ENCODE measurements at places on chromosomes 7 and 10.

DNA sequence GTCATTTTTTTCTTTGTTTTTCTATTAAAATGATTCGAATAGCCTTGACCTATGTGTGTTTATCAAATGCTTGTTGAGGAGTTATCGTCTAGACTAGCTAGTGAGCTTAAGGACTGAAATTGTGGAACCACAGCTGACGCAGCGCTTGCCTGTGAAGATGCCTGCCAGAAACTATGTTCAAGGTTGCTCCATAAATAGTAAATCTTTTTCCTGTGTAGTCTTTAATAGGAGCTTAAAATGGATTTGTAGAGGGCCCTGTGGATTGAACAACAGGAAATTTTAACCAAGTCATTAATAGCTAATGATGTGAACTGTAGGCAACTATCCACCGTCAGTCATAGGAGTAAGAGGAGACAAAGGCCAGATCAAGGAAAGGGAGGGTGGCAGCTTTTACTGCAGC, 145.1 kb downstream of the GNAI1 start:
- no peak for DNase-seq

- no peak for DNase-seq
Measured at GRCh38 chr10:3891396-3891795, 106.4 kb upstream of the KLF6 start.

DNA sequence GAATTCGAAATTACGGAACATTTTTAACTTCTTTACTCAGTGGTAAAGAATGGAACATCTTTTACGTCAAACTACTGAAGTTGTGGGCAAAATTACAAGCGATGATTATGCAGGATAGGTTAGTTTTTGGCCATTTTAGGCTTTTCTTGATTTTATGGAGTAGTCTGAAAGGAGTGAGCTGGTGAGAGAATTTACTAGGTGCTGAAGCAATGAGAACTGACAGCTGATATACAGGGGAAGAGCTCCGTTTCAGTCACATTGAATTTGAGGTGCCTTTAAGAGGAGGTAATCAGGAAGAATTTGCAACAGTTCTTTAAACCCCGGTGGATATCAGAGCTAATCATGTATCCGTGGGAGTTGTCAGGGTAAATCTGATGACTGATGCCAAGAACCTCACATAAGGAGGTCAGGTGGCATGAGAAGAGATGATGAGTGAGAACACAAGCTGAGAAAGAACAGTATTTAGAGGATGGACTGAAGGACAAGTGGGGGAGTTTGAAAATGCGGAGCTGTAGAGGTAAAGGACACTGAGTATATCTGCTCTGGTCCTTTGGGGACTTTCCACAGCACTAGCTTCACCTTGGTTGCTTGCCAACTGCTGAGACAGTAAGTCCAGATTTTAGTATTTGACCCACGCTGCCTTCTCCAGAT, 104.3 kb downstream of the AHR start:
- no peak for DNase-seq

DNA sequence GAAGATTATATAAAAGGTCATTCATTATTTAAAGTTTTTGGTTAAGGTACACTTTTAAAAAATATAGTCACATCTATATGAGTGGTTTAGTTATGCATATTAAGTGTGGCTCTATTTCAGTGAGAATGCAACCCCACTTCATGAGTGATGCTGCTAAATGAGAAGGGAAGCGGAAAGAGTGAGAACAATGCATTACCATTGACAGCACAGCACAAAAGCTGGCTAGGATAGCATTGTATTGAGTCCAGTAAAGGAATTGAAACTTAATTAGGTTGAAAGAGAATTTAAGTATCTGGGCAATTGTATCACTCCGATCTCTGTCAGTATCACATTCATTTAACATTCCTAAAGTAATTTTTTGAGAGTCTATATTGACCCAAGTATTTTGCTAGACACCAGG, 13.2 kb downstream of the POM121L12 start:
- no peak for DNase-seq

- DNase-seq = no peak
Measured at GRCh38 chr10:117663750-117664149, 121.2 kb downstream of the EMX2 start.

GRCh38 chr10:133334503-133335245, 2.0 kb downstream of the CALY start:
- DNase-seq = no peak

- DNase-seq = no peak
Measured at GRCh38 chr7:137579913-137580640, 236.5 kb upstream of the PTN start.

GRCh38 chr7:106740806-106741205, 79.8 kb upstream of the CCDC71L start:
- DNase-seq = no peak

DNA sequence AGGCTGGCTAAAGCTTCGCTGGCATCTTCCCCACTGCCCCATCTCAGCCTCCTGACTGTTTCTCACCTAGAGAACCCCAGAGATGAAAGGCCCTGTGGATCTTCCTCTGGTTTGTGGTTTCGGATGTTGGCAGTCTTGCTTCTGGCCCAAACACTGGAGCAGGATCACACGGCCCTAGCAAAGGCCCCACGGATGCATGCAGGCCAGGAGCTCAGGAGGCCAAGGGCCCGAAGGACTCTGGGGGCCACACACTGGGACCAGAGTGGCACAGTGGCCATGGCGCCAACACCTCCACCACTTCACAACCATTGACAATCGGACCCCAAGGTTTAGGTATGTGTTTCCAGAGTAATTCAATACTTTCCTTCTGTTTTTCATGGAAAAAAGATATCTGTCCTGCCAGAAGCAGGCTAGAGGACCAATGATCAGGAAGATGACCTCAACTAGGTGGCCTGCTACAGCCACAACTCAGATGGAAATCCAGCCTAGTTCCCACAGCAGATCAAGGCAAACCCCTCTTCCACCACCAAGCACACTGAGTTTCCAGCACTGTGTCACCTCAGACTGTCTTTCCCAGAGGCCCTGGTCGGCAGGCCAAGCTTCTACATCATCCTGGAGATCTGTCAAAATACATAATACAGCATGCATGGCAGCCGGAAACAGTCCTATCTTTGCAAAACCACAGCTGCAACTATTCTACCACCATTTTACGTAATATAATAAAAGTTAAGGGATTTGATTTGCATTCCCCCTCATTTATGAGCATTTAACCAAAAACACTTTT, 53.0 kb downstream of the CTBP2 start:
- no peak for DNase-seq

- no peak for DNase-seq
Measured at GRCh38 chr7:92402920-92403759, 44.1 kb upstream of the GATAD1 start.

GRCh38 chr7:136654406-136654805, 214.0 kb upstream of the CHRM2 start:
- no peak for DNase-seq

DNA sequence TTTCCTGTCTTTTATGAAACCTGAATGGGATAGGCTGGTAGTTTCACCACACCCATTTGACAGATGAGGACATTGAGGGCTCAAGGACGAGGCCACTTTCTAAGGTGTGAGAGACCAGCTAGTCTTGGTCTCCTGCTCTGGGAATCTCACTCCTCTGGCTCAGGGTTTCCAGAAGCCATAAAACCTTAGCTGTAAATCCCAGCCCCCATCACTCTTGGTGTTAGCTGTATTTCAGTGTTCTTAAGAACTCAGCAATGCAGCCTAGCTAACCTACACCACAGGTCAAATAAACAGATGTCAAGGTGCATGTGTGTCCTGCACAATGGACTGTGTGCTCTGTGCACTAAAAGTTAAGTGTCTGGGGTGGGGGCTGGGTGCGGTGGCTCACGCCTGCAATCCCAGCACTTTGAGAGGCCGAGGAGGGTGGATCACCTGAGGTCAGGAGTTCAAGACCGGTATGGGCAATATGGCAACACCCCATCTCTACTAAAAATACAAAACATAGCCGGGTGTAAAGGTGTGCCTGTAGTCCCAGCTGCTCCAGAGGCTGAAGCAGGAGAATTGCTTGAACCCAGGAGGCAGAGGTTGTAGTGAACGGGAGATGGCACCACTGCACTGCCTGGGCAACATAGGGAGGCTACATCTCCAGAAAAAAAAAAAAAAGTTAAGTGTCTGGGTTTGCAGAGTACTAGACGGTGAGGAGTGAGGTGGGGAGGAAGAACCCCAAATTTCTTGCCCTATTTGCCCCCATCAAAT, 567 bp upstream of the EPO start:
- no peak for DNase-seq

GRCh38 chr10:71708301-71708703, 11.3 kb downstream of the C10orf105 start:
- no peak for DNase-seq

GRCh38 chr10:3033925-3034324, 33.4 kb upstream of the PFKP start:
- no peak for DNase-seq

- no peak for DNase-seq
Measured at GRCh38 chr7:36526863-36527548, 137.3 kb downstream of the ANLN start.

DNA sequence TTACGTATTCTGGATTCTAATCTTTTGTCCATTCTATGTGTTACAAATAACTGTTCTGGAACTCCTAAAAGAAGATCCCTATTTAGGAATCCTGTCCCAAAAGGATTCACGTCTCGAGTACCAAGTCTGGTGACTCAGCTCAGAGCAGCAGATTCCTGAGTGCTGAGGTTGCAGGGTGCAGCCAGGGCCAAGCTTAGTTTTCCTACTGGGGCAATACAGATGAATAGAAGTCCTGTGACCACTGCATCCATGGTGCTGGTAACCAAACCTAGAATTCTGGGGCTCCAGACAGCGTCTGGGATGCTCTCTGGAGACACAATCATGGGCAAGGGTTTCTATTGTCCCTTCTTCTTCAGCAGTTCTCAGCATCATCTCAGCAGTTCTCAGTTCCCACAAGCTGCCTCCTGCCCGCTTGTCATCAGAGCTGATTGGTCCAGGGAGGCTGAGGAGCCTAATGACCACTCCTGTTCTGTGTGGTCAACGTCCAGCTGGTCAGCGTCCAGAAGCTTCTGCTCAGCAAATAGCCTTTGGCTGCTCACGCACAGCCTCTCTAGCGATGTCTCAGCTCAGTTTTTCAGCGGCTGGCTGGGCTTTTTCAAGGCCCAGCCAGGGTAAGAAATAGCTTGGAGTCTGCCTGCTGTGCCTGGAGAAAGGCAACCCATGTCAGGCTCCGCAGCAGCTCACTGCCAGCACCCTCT, 50.4 kb upstream of the C7orf33 start:
- no peak for DNase-seq

DNA sequence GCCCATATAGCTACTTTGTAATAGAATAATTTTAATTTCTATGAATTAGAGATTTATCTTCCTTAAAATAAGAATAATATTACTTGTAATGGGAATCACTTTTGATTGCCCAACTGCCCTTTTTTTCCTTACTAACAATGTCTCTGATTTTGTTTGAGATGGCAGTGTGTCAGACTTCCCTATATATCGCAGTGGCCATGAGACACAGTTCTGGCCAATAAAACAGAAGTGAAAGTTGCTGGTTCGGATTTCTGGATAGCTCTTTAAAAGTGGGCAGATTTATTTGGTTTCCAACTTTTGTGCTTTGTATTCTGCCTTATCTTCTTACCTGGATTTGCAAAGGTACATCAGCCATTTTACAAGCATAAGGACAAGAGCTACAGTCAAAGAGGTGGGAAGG, 170.2 kb downstream of the PPP1R17 start:
- no peak for DNase-seq

- no peak for DNase-seq
Measured at GRCh38 chr10:71981015-71981875, 17.1 kb downstream of the CHST3 start.

DNA sequence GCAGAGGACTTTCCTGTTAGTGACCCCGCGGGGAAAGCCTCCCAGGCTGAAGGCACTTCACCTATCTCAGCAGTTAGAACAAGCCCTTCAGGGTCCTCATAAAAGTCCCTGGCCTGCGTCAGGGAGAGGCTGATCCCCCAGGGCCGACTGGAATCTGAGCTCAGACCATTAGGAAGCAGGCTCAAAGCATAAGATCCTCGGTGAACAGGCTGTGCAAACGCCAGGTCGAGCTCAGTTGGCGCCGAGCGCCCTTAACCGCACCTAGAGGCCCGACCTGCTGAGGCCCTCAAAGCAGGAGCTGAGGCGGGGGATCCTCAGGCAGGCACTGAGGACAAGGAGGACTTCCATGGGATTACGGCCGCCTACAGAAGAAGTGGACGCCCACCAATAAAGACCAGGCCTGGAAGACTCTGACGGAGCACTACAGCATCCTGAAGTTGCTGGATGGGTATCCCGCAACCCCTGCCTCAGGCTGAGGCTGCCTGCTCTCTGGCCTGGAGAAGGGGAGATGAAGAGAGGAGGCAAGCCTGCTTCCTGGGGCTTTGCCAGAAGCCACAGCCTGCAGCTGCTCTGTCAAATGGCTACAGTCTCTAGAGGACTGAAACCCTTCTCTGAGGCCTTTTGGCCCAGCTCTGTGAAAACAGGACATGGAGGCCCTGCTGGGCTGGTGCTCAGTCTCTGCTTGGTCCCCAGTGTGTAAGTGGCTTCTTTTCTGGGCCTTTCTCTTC, 29.9 kb downstream of the LIPJ start:
- DNase-seq = no peak

GRCh38 chr7:157408258-157409101, 71.7 kb downstream of the DNAJB6 start:
- no peak for DNase-seq

GRCh38 chr10:132947843-132948242, 5.5 kb upstream of the CFAP46 start:
- no peak for DNase-seq

GRCh38 chr10:49335364-49335972, 36.5 kb downstream of the C10orf71 start:
- no peak for DNase-seq

- DNase-seq = no peak
Measured at GRCh38 chr7:71687831-71688599, 556.1 kb downstream of the GALNT17 start.

DNA sequence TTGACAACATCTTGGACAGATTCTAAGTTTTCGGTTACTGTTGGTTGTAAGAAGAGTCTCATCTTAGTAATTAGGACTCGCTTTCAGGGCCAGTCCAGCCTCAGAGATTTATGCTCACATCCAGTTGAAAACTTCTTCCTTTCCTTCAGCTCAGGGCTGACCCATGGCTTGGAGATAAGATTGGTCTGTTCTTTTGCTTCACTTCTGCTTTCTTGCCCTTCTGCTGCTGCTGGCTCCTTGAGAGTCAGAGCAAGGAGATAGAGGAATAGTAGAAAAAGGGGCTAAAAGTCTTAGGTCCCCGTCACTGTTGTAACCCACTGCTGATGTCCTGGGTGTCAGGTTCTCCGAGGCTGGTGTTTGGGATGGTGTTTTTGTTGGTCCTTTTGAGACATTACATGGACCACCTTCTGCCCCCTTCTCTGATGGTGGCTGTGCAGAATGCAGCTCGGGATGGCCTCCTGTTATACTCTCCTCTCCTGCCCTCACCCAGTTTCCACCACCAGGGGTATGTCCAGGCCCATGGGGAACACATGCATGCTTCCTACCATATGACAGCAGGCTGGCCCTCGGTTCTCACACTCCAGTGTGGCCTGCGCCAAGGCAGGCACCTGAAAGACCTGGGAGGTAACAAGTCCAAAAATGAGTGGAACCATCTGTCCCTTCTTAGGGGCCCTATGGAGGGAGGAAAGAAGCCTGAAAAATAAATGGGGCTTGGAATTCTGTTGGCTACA, 67.8 kb upstream of the PCBD1 start:
- DNase-seq = no peak

Measured in activated CD8-positive, alpha-beta memory T cell treated with anti-CD3 and anti-CD28 coated beads for 1 hour (primary cell).